ENCODE measurements at places on chromosomes 16 and 17. TPM values are rescaled to one million over a fixed set of nuclear protein-coding genes. Genes with fewer than 3 reads are reported as not detected.

Gene CRHR1
- not detected for total RNA-seq

Gene ADAP2
- total RNA-seq, result 0.62 TPM

Gene IRF8
- not detected for total RNA-seq

Gene CRYBA1
- not detected for total RNA-seq

Gene GPR179
- not detected for total RNA-seq

Gene SYCE1L
- total RNA-seq, result 0.38 TPM

Gene HS3ST4
- not detected for total RNA-seq

Gene ABCA9
- 0.15 TPM for total RNA-seq

Gene SMIM36
- not detected for total RNA-seq

Gene ARL5C
- not detected for total RNA-seq

Gene KRT36
- total RNA-seq, result not detected

Gene CCR7
- not detected for total RNA-seq

Gene MYH3
- total RNA-seq, result 0.34 TPM

Gene TBC1D3
- total RNA-seq, result not detected

Gene CEMP1
- total RNA-seq, result not detected

Gene CNTD1
- total RNA-seq, result not detected

Gene CACNA1G
- total RNA-seq, result not detected

Gene TP53TG3F
- total RNA-seq, result not detected

Gene FSCN2
- total RNA-seq, result not detected

Gene KRT24
- not detected for total RNA-seq

Gene SULT1A1
- 5.2 TPM for total RNA-seq

Gene RBL2
- 26.2 TPM for total RNA-seq

Gene EFCAB5
- not detected for total RNA-seq

Gene HID1
- 0.08 TPM for total RNA-seq

Gene KRTAP1-3
- total RNA-seq, result not detected

Gene PPP1R27
- not detected for total RNA-seq

Gene CCDC154
- total RNA-seq, result 0.16 TPM

Gene KRTAP16-1
- not detected for total RNA-seq

Gene STH
- not detected for total RNA-seq

Gene GRAP
- total RNA-seq, result not detected

Gene SLFN14
- not detected for total RNA-seq

Data from hair follicular keratinocyte (primary cell).